ENCODE measurements at places on chromosomes 3 and 15.

DNA sequence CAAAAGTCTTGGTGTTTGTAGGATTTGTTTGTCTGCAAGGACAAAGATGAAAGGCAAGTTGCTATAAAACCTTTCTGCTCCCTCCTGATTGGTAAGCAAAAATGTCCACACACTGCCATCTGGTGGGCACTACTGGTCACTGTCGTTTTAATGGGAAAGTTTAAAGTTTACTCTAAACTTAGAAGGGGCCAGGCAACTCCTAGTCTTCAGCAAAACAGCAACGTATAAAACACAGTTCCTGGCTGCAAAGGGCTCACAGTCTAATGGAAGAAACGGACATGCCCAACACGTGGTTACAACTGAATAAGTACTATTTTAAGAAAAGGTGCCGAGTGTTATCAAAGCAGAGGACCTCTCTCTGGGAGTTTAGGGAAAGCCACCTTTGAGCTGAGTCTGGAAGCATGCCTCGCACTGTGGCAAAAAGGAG lies 23.7 kb upstream of the TPRG1 start:
- DNase-seq = peak; percentile 81

GRCh38 chr15:58401276-58401675 lies 30.5 kb upstream of the LIPC start:
- no peak for DNase-seq

- peak; percentile 90 for DNase-seq
Observed at GRCh38 chr15:50051811-50052419, 67.1 kb downstream of the ATP8B4 start.

- DNase-seq = no peak
Observed at GRCh38 chr3:103269287-103269686, 834.5 kb downstream of the ZPLD1 start.

DNA sequence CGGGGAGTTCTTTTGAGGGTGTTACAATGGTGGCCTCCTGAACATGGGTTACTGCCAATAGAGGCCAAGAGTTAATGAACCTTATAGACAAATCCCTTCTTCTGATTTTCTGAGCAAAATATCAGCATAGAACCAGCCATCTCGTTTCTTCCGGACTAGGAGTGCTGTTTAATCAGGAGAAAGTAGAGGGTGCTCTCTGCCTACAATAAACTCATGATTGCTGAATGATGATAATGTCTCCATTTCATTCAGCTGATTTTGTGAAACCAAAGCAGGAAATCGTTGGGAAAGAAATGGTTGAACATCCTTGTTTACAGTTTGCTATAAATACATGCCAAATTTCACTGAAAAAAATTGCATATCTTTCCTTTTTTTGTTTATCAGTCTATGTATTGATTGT lies 142.8 kb upstream of the PLSCR5 start:
- peak; percentile 46 for DNase-seq

DNA sequence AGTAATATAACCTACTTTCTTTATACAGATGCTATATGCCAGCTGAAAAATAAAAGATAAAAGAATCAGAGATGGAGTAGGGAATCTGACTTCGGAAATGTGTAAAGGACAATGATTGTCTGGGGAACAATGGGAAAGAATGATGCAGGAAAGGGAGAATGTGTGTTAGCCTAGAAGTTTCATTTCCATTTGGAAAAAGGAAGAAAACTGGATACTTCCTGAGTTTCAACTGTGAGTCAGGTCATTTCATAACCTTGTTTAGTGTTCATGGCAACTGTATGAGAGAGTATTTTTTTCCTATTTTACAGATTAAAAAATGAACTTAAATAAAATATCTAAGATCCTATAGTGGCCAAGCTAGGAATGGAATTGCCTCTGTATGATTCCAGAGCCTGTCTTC lies 261.3 kb upstream of the NECTIN3 start:
- no peak for DNase-seq

DNA sequence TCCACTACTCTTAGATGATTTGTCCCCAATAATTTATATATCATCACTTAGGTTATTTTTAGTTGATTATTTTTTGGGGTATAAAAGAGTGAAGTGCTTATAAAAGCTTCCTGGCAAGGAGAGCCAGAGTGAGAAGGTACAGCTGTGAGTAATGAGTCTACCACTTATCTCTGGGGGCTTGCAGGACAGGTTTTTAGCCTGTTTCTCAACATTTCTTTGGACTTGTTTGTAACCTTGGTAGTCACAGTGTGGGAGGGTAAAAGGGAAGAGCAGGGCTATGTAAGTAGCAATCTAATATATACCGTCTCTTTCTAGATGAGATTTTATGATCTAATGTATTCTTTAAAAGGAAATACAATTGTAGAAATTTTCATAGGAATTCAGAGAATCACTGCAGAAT lies 321.3 kb upstream of the GOLIM4 start:
- no peak for DNase-seq

DNA sequence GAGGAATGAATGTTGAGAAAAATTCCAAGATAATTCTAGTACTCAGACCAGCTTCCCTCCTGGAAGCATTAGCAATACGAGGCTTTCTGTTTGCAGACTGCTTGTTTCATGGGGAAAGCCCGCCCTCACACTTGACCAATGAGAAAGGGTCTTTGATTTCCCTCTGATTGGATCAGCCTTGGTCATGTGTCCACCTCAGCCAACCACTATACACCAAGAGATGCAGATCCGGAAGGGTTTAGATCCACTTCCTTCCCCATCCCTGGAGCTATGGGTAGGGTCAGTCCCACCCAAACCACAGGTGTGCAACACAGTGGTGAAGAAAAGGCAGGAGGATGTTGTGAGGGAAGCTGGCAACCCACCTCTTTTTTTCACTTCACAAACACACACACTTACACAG lies 154.7 kb downstream of the SV2B start:
- no peak for DNase-seq

DNA sequence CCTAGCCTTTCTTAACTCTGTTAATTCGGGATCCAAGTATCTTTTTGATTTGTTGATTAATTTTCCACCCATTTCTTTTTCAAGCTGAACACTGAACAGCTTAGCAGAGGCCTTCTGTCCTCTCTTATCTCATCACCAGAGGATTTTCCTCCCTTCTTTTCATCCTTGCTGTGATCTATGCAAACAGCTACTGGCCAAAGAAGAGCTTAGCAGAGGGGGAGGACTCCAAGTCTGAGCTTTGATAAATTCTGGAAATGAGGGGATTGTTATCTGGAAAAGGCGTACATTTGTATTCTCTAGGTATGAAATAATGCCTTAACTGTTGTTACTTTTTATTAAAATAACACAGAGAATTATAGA lies 13.4 kb downstream of the DZIP3 start:
- DNase-seq = no peak

DNA sequence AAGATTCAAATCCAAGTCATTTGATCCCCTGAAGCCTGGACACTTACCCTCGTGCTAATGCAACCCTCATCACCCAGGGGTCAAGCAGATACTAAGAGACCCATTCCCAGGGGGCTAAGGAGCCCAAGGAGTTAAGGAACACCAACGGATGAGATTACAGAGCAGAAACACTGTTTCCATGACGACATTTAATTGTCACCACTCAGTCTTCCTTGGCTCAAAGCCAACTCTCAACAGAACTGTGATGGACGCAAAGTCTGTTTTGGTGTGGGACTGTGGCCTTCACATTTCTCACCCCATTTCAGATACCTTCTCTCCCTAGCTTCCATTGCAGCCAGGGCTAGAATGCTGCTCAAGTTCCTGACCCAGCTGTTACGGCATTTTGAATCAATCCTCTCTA lies 383.5 kb upstream of the WNT5A start:
- no peak for DNase-seq

GRCh38 chr3:96175500-96175899 lies 638.9 kb upstream of the EPHA6 start:
- DNase-seq = no peak

GRCh38 chr3:194269610-194270145 lies 81.5 kb downstream of the CPN2 start:
- no peak for DNase-seq

- DNase-seq = no peak
Observed at GRCh38 chr3:129344540-129345220, 66.0 kb downstream of the HMCES start.

DNA sequence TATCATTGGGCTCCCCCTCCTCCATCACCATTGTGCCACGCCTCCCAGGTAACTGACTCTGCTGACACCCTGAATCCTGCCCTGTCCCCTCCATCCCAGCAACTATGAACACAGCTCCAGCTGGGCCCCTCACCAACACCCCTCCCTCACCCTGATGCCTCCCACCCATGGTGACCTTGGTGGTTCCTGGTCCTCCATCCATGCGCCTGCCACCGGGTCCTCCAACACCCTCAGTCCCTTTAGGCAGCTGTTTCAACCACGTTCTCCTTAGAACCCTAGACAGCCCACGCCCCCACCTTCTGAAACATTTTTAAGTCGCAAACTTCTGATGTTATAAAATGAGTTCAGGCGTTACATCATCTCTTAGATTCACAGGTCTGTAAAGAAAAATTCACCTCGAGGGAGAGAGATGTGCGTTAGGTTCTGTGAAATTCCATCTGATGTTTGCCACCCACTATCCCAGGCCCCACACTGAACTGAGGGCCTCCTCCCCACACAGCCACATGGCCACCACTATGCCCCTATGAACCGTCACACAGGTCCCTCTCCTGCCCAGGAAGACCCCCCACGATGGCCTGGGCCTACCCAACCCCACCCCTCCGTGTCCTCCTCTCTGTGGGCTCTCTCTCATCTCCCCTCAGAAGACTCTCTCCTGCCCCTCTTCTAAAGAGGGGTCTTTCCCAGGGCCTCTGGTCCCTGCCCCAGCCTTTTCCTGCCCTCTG lies 29.8 kb downstream of the PCSK6 start:
- no peak for DNase-seq

GRCh38 chr3:11610700-11611275 lies 32.9 kb downstream of the VGLL4 start:
- no peak for DNase-seq

GRCh38 chr3:52231502-52232278 lies 6.2 kb upstream of the TLR9 start:
- peak; percentile 46 for DNase-seq

DNA sequence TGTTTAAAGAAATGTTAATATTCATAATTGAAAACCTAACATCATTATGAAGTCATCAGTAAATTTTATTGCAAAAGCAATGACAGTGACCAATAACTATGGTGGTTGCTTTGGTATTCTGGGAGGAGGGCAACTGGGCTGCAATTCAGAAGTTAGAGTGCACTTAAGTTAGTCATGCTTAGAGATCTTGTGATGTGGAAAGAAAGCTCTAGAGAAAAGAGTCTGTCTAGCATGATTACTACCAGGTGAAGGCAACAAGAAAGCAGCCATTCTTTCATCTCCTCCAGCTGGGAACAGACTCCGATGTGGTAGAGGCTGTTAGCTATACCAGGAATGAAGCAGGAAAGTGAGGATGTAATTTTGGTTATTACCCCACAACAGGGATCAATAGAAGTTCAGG lies 625.6 kb downstream of the SI start:
- DNase-seq = no peak

Data from pons (tissue), 1 donor.